ENCODE measurements at places on chromosomes 7 and 10.

DNA sequence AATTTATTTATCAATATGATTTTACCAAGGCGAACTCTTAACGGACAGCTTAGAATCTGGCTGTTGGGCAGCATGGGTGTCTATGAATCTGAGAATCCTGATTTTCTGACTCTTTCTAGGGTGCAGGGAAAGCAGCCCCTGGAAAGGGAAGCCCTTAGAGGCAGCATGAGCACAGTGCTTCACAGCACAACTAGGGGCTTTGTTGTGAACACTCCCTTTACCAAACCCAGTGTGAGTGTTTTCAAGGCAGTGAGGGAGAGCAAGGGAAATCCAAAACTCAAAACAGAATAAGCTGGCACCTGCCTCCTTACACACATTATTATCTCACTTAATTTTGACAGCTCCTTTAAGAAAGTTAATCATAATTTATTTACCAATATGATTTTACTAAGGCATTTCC lies 116.3 kb upstream of the CSTF2T start:
- no peak for DNase-seq

DNA sequence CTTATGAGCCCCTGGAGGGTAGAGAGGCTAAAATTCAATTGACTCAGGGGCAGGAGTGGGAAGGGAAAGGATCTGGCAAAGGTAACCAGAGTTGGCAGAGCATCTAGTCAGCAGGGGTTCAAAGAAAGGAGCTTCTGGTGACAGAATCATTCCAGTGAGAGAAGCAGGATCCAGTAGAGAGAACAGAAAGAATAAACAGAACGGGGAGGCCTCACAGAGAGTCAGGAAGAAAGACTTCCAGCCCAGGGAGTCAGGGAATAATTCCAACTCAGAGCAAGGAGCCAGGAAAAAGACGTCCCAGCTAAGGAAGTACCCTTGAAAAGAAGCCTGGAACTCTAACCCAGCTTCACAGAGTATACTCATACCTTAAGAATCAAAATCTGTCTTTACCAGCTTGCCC lies 66.6 kb upstream of the CPXM2 start:
- DNase-seq = no peak

DNA sequence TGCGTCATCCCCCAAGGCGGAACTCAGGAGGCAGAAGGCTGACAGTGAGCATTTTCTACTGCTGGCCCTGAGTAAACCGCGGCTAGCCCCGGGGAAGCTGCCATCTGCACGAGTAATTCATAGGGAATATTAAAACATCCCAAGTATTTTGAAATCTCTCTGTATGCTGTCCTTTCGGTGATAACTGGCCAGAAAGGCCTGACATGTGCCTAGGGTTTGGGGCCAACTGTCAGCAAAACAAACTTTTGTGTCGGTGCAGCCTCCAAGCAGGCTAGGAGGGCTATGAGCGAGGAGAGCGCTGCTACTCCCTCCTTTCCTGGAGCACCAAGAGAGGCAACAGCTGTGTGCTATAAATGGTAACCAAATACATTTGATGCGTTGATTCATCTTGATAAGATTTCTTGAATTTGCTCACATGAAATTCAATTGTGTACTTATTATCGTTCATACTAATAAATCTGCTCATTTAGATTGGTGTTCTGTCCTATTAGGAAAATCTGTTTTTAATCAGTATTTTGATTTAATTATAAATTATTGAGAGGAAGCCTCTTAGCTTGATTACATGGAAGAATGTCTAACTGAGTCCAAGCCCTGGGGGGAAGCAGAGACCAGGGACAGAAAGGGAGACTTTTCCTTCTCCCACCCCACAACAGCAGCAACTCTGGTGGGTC lies 124.4 kb upstream of the NPS start:
- DNase-seq = no peak

DNA sequence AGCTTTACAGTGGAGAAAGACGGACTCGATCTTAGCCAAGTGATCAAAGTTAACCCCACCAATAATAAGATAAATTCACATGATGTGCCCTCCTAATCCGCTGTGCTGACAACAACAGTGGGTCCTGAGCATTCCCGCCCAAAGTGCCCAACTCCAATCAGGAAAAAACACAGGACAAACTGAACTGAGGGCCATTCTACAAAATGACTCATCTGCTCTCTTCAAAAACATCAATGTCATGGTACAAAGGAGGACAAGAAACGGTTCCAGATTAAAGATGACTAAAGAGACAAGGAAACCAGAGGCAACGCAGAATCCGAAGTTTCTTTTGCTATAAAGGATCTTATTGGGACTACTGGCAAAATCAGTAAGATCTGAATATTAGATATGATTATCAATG lies 79.4 kb downstream of the CTBP2 start:
- no peak for DNase-seq

- no peak for DNase-seq
Observed at GRCh38 chr7:14766747-14767146, 135.8 kb downstream of the DGKB start.

DNA sequence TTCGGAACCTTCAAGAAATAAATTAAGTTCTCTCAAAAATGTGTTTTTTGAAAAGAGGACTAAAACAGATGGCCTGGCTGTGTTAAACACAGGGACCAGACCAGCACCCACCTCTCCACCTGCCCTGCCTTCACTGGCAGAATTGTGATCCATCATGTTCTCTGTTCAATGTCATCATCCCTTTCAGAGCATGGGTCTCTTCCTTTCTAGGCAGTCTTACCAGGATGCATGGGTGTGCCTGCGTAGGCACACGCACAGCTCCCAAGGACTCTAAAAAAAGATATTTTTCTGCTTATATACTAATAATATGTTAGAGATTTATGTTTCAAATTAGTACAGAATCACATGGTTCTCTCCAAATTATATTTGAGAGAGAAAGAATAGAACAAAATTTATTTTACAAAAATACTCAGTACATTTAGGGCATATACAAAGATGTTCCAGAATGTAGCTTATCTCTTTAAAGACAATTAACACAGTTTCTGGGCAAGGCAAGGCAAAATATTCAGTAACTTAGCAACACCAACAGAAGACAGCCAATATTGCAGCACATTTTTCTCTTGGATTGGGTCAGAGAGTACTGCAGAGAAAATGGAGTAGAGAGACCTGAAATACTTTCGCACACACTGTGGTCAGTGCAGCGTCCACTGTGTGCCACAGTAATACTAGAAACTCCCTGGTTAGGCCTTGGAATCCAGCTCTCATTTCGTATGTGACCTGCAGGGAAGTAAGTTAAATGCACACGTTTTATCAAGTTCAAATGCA lies 52.8 kb downstream of the EGFR start:
- no peak for DNase-seq

DNA sequence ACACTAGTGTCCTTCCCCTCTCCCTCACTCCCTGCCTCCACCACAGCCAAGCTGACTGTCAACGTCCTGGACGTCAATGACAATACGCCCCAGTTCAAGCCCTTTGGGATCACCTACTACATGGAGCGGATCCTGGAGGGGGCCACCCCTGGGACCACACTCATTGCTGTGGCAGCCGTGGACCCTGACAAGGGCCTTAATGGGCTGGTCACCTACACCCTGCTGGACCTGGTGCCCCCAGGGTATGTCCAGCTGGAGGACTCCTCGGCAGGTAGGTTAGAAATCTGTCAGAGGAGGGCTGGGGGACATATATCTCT lies 24.9 kb upstream of the VSIR start:
- DNase-seq = no peak

DNA sequence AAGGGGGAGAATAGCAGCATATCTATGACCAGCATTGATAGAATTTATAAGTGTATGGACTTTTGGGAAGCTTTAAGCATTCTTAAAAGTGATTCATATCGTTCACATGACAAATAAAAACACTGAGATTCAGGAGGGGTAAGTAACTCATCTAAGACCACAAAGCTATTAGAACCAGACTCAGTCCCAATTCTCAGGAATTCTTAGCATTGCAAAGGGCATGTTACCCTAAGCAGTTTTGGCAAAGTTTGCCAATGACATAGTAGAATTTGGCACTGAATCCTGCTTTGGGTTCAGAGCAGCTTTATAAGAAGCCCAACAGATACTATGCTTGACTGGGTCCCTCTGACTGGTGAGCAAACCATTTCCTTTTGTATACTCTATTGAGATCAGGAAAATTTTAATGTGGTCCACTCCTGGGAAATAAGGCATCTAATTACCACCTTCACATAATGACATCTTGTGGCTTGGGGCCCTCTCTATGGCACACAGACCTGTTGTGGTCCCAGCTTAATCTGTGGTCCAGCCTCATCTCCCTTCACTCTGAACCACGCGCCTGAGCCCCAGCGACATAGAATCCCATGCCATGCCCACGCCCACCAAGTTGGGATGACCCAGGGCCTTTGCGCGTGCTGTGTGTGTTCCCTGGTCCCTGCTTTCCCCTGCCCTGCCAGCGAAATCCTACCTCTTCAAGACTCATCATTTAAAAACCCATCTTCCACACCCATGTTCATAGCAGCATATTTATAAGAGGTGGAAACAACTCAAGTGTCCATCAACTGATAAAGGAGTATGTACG lies 37.5 kb upstream of the DOCK1 start:
- DNase-seq = no peak

Data from right renal pelvis (tissue), 4 donors.